Stimulated activated CD8-positive, alpha-beta memory T cell treated with anti-CD3 and anti-CD28 coated beads, Interleukin-2, amount 100 ng/mL, for 1 hour (primary cell): ENCODE measurements at places on chromosomes 2 and 18.

DNA sequence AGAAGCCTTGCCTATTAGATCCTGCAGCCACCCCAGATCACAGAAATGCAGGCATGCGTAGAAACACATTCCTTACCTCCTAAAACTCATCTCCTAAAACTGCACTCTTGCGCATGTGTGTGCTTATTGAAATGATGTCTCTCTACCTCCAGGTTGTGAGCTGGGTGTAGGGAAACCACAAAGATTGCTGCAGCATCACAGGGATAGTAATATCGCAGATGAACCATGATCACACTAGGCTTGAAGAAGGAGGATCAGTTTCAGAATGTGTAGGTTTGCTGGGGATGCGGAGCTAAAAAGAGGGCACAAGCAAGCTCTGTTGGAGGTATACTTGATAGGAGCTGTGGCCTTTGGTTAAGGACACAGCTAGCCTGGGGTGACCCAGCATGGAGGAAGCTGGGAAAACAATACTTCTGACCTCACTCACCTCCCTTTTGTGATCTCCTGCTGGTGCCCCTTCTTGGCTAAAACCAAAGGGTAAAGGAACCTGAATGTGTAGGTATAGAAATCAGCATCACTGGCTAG, 118.8 kb downstream of the SETBP1 start:
- DNase-seq, result no peak

- no peak for DNase-seq
These were observed 181.7 kb upstream of the SIX3 start for GRCh38 chr2:44759823-44760222.

GRCh38 chr2:239814861-239815601, 210.1 kb downstream of the NDUFA10 start:
- DNase-seq, result no peak

- no peak for DNase-seq
These were observed 31.9 kb upstream of the NRP2 start for GRCh38 chr2:205650450-205650849.

GRCh38 chr2:16615687-16616615, 49.7 kb downstream of the CYRIA start:
- no peak for DNase-seq

DNA sequence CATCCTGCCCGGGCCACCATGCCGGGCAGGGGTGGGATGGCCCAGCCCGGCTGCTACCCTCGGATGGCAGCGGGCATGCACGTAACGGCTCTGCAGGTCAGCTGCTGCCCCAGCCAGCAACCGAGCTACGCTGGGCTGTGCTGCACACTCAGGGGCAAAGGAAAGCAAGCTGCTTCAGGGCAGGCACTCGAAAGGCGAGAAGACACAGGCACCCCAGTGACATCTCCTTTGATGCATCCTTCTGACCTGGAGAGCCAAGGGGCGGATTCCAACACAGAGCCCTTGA, 8.8 kb downstream of the HDAC4 start:
- DNase-seq, result no peak

DNA sequence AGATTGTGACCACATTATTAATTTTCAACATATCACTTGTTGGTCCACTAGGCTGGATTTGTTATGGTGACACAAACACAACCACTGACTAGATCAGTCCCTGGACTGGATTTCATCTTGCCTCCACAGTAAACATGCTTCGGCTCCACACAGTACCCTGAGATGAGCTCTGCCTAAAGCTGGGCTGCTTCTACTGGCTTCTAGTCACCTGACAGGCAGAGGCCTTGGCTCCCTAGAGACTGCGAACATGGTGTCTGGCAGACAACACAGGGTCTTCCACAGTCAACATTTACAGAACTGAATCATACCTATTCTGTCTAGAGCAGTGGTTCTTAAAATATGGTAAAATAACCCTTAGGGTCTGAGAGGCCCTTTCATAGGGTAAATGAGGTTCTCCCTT, 69.2 kb downstream of the RIT2 start:
- no peak for DNase-seq

- no peak for DNase-seq
These were observed 20.6 kb downstream of the SLC16A14 start for GRCh38 chr2:230048010-230048671.
